ENCODE measurements at places on chromosomes 11 and 22.

- no peak for DNase-seq
Measured at GRCh38 chr11:72293910-72294615, 50.1 kb upstream of the PHOX2A start.

DNA sequence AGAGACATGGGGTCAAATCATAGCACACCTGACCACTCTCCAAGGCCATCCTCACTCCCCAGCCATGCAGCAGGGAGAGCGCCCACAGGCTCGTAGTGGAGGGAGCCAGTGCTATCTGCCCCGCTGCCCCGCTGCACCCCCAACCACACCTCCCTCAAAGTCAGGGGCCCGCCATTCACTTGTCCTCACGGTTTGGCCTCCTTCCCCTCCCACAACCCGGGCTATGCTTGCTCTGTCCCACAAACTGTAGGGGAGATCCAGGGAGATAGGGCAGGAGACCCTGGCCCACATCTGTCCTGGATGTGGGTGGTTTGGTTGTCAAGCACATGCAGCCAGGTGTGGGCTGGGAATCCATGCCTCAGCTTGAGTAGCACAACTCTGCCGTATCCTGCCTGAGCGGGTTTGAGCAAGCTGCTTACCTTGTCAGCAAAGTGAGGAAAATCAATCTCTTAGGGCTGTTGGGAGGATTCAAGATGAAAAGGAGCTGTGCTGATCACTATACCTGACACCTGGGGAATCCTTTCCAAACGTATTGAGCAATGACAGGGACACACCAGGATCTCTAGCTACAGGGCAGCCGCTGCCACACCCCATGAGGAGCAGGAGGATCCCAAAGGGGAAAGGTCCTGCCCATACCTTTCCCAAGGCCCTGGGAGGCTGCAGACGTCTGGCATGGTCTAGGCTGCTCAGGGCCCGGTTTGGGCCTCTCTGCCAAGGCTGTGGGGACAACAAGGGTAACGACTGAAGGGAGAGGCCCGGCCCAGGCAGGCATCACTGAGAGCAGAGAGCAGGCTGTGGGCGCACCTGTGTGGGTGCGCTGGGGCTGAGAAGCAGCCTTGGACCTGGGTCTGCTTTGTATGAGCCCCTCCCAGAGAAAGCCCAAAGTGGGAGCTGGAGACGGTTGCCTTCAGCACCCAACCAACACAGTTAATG, 23.3 kb downstream of the KCNJ5 start:
- no peak for DNase-seq

DNA sequence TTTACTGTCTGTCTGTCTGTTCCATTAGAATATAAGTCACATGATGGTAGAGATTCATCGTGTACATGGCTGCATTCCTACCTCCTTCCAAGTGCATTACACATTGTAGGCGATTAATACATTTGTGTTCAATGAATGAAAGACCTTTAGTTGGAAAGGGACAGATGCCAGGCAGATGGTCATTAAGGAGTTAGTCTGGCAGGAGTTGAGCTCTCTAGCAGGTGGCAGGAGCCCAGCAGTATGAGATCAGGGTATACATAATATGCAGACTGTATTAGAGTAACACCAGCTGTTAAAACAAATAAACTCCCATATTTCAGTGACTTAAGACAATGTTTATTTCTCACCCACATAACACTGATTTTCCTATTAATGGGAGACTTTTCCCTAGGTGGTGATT, 147.7 kb upstream of the LARGE1 start:
- no peak for DNase-seq

DNA sequence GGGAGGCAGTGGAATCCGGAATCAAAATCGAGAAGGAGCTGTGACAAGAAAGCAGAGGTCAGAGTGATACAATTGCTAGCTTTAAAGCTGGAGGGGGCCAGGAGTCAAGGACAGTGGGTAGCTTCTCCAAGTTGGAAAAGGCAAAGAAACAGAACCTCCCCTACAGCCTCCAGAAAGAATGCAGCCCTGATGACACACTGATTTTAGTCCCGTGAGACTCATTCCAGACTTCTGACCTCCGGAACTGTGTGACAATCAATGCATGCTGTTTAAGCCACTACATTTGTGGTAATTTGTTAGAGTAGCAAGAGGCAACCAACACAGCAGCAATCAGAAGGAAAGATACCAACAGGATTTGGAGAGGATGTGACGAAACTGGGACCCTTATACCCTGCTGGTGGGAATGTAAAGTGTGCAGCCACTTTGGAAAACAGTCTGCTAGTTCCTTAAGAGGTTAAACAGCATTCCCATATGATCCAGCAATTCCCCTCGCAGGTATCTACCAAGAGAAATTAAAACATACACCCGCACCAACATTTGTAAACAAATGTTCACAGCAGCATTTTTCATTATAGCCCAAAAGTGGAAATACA, 66.7 kb downstream of the DSCAML1 start:
- no peak for DNase-seq

- DNase-seq = no peak
Measured at GRCh38 chr22:36022697-36023096, 5.9 kb downstream of the RBFOX2 start.

GRCh38 chr11:134506046-134506445, 94.0 kb upstream of the B3GAT1 start:
- no peak for DNase-seq

DNA sequence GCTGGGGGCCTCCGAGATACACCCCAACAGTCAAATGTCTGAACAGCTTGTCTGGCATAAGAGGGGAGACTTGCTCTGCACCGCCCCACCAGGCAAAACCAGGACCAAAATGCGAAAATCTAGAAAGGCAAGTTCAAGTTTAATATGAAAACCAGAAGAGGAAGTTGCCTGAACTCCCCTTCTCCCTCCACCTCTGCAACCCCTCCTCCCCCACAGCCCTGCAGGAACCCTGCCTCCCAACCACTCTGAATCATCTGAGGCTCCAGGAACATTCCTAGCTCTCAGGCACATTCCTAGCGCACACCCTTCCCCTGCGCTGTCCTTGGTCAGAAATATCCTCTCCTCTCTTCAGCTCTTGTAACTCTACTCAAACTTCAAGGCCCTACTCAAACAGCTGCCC, 36.7 kb downstream of the ISX start:
- no peak for DNase-seq

GRCh38 chr11:15206791-15207190, 92.1 kb downstream of the INSC start:
- DNase-seq = no peak

DNA sequence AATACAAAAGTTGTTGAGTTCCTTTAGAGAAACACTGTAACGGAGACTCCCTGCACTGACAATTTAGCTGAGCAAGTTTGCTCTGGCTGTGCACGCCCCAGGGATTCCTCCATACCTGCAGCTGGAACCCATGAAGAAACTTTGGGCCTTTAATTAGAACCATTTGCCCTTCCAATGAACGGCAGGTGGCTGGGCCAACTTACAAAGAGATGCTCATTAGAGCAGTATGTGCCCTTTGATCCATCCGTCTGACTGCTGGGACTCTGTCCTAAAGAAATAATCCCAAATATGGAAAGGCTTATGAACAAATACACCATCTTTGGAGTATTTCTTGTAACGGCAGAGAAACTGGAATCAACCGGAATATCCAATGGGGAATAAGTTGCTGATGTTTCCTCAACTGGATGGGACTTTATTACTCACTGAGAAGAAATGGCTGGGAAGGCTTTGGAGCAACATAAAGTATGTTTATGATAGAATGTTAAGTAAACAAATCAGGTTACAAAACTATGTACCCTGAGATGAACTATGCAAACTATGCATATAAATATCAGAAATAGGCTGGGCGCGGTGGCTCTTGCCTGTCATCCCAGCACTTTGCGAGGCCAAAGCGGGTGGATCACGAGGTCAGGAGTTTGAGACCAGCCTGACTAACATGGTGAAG, 24.4 kb upstream of the FBLN1 start:
- no peak for DNase-seq

GRCh38 chr11:28442131-28442530, 333.9 kb downstream of the METTL15 start:
- DNase-seq = no peak

- DNase-seq = no peak
Measured at GRCh38 chr11:120306519-120307242, 18.4 kb upstream of the TLCD5 start.

GRCh38 chr11:83044958-83045712, 26.6 kb downstream of the RAB30 start:
- no peak for DNase-seq

GRCh38 chr11:66101066-66101464, 31.0 kb downstream of the PACS1 start:
- DNase-seq = no peak

GRCh38 chr11:130131961-130132850, 27.4 kb upstream of the ST14 start:
- DNase-seq = peak; percentile 66

DNA sequence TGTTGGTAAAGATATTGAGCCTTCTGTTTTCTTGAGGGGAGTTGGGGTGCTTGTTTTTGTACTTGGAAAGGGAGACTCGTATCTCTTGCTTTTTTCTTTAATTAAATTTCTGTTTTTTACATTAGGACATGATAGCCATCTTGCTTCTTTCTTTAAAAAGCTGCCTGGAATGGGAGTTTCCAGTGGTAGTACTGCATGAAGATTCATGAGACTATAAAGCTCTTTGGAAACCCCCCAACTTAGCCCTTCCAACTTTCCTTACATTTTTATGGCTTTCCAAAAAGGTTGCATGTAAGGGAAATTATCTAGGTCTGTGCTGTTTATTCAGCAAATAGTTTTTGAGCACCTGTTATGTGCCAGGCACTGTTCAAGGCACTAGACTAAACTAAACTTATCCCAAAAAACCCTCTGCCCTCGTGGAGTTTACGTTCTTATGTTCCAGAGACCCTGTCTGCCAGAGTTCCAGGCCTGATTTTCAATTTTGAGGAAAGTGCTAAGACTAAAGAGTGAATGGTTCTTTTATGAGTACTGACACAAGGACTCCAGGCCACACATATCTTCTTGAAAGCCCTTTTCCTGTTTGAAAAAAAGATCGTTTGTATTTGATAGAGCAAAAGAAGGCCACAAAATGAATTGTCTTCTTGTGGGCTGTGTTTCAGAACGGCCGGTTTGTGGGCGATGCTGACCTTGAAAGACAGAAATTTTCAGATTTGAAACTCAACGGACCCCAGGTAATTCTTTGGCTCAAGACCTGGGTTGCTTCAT, 31.9 kb downstream of the CTNND1 start:
- DNase-seq = no peak

DNA sequence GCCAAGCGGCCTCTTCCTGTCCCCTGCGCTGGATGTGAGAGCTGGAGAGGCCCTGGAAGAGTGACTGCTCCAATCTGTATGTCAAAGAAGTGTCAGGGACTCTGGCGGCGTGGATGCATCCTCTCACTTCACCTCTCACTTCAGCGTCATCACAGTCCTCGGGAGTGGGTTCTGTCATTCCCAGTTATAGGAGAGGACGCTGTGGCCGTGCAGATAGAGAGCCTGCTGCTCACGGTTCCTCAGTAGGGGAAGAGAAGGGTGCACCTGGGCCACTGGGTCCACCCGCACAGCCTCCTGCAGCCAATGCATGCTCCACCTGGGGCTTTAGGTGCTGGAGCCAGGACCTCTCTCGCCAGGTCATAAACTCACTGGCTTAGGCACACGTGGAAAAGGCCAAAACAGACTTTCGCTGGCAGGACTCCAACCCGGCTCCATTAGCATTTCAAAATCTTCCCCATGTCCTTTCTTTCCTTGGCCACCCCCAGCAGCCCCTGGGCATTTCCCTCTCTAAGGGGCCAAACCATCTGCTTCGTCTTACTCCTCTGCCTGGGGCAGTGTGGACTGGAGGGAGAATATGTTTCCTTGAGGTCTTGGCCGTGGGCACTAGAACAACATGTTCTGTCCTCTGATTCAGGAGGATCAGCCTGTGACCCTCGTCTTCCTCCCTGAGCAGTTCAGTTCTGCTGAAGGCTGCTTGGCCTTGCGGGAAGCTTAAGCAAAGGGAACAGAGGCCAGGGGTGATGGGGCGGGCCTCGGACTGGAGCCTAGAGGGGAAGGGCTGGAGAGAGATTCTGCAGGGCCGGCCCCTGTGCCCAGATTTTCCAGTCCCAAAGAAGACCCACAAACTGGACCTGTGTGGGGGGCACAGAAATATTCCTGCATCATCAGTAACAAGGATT, 57.8 kb downstream of the ST14 start:
- DNase-seq = no peak

GRCh38 chr11:14641801-14642200, 1.8 kb upstream of the PDE3B start:
- DNase-seq = no peak

- no peak for DNase-seq
Measured at GRCh38 chr11:5224538-5225479, 2.1 kb downstream of the HBB start.

DNA sequence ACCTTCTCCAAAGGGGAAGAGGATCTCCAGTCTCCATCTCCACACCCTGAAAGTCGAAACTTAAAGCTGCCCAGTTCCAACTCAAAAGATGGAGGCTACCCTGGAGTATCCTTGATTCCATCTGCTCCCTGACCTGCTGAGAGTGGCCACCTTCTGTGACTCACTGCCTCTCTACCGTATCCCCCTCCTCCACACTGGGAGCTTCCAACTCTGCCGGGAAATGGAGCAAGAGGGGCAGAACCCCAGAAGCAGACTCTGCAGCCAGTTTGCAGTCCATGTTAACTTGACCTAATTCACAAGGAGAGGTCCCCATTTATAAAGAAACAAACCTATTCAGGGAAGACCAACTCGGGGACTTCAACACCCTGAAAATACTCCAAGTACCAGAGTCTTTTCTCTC, 22.0 kb upstream of the IRAG1 start:
- DNase-seq = no peak

DNA sequence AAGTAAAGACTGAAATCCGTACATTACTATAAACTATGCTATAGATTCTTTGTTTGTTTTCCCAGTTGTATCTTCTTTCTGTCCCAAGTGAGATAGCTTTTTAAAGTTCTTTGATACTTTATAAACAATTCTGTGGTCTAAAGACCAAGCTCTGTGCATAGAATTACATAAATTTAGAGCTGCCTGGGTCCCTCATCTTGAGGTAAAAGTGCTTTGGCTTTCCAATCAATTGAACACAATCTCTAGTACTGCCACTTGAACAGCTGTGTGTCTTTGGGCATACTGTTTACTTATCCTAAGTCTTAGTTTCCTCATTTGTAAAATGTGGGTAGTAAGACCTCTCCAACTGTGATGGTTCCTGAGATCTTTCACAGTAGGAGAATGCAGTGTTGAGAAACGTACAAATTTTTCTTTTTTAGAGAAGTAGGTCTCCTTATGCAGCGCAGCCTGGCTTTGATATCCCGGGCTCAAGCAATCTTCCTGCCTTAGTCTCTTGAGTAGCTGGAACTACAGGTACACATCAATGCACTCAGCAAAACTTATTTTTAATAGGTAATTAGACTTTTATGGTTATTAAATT, 2.5 kb upstream of the EED start:
- no peak for DNase-seq
